ENCODE measurements at places on chromosomes 1 and 21.

GRCh38 chr1:203228670-203229069, 803 bp downstream of the CHIT1 start:
- DNase-seq, result no peak

- no peak for DNase-seq
Measured at GRCh38 chr1:54606096-54606989, 17.0 kb downstream of the FAM151A start.

GRCh38 chr1:213484333-213484732, 433.3 kb downstream of the RPS6KC1 start:
- DNase-seq, result no peak

DNA sequence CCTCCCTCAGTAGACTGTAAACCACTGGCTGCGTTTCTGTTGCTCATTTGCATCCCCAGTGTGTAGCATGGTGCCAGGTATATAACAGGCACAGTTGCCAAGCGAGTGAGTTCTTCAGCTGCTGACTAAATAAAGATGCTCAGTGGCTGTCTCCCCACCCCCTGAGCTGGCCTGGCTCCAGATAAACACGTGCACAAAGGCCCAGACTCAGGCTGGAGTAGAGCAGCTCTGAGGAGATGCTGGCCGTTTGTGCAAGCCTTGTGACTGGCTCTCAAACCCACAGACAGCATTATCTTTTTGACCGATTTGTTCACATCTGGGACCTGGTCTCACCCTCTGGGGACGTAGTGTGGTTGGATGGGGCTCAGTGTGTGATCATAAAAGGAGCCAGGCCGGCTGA, 7.1 kb downstream of the CHRNB2 start:
- DNase-seq, result no peak

DNA sequence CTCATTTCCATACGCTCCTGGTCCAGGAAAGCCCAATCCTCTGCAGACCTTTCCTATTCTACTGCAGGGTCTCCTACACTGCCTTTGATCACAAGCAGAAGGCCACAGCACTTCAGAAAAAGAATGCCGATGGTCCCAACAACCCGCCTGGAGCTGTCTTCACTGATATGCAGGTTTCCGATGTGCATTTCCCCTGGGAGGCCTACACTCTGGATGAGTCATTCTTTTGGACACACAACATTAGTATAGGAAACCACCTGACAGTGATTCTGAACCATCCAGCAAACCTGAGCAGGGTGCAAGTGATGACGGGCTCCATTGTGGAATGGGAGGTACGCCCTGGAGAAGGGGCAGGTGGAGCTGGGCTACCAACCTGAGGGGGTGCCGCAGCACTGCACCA, 15.0 kb downstream of the PCAT6 start:
- no peak for DNase-seq

DNA sequence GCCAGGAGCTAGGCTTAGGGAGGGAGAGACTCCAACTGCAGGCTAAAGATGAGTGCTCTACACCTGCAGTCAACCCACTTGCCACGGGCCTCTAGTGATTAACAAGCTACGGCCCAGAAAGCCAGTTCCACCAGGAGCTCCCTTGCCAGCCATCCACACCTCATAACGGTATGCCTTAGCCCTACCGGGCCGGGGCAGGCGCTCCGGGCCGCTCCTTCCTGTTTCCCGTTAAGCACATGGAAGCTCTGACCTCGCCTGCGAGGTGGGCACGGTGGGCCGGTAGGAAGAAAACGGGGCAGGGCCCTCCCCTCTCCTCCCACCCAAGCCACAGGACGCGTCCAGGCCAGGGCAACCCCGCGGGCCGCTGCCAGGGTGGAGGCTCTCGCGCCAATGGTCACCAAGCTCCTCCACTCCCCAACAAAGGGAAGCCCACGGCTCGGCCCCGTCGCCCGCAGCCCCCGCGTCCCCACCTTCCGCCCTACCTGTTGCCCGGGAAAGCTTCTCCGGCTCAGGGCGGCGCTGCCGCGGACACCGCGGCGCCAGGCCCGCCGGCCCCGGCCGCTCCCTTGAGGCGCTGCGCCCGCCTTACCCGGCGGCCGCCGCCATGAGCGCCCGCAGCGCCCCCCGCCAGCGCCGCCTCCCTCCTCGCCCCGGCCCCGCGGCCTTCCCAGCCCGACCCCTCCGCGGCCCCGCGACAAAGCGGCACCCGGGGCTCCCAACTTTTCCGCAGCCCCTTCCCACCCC, 627 bp downstream of the CERS2 start:
- DNase-seq, result peak; percentile 63

DNA sequence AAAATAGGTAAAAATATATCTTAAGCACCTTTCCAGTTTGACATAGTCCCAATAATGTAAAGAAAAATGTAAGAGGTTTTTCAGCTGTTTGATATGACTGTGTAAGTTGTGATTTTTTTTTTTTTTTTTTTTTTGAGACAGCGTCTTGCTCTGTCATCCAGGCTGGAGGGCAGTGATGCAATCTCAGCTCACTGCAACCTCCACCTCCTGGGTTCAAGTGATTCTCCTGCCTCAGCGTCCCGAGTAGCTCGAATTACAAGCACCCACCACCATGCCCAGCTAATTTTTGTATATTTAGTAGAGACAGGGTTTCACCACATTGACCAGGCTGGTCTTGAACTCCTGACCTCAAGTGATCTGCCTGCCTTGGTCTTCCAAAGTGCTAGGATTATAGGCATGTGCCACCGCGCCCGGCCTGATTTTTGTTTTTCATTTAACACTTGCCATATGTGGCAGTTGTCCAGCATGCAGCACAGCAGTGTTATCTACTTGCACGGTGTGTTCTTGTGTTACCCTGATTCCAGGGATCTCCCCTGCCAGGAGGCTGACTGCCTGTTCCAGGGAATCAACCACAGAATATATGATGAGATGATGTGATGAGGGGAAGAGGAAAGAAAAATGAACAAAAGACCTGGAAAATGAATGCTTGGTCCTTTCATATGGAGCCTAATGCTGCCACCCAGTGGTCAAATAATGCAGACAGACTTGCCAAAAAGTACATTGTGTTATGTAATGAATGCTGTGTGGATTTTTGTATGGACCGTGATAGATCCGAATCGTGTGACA, 79.0 kb downstream of the RAVER2 start:
- DNase-seq, result peak; percentile 87

GRCh38 chr1:23799570-23800399, 769 bp downstream of the GALE start:
- peak; percentile 39 for DNase-seq

- DNase-seq, result no peak
Measured at GRCh38 chr1:189524501-189524900, 953.2 kb downstream of the BRINP3 start.

- no peak for DNase-seq
Measured at GRCh38 chr1:18886003-18886335, 16.4 kb downstream of the ALDH4A1 start.

DNA sequence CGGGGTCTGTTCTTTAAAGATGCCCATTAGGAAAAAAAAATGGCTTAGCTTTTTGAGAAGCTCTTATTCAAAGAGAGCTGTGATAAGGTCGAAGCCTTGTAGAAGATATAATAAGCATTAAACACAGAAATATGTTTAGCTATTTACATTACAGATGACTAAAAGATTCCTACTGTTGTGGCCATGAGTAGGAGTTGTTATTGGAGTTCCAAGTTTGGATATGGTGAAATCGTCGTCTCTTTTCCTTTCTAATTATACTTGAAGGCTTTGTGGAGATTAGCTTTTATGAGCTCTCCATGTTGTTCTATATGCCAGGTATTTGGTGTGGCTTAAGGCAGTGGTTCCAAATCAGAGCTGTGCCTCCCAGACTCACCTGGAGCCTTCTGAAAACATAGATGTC, 79.9 kb upstream of the LAMC2 start:
- no peak for DNase-seq

DNA sequence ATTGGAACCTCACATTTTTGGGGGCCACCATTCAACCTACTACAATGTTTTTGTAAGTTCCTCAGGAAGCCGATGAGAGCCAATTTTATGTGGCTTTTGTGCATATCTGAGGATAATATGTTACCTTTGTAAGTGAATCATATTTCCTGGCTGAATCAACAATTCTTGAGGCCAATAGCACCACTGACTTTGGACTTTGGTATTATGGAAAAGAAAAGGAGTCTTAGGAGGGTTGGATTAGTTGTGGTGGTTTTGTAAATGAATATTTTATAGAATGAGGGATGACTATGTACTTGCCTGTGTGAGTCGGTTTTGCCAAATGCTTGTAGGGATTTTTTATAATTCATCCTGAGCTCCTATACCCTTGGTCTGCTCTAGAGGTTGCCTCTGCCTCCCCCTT, 181.5 kb upstream of the HMGB4 start:
- no peak for DNase-seq

- DNase-seq, result peak; percentile 98
Measured at GRCh38 chr1:33180226-33180910, 1.5 kb downstream of the TRIM62 start.

GRCh38 chr1:215005078-215005477, 77.5 kb upstream of the KCNK2 start:
- DNase-seq, result no peak

GRCh38 chr1:245987219-245987545, 519.9 kb downstream of the SMYD3 start:
- no peak for DNase-seq

GRCh38 chr1:219726480-219727272, 113.8 kb upstream of the ZC3H11B start:
- no peak for DNase-seq

DNA sequence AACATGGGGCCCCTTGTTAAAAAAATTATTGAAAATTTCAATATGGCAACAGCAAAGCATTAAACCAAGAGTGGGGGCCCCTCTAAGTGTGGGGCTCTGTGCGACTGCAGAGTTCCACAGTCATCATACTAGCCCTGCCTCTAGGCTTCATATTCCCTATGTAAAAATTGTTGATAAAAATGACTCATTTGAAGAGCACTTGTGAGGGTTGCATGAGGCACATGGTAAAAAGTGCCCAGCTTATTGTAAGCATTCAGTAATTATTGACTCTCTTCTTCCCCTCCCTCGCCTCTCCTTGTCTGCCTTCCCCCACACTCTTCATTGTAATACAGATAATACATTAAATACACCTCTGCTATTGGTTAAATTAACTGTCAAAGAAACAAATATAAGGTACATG, 86.7 kb upstream of the PTBP2 start:
- DNase-seq, result no peak

GRCh38 chr1:217891966-217892365, 260.8 kb downstream of the SPATA17 start:
- no peak for DNase-seq

- DNase-seq, result no peak
Measured at GRCh38 chr1:218828125-218828650, 345.5 kb upstream of the LYPLAL1 start.

DNA sequence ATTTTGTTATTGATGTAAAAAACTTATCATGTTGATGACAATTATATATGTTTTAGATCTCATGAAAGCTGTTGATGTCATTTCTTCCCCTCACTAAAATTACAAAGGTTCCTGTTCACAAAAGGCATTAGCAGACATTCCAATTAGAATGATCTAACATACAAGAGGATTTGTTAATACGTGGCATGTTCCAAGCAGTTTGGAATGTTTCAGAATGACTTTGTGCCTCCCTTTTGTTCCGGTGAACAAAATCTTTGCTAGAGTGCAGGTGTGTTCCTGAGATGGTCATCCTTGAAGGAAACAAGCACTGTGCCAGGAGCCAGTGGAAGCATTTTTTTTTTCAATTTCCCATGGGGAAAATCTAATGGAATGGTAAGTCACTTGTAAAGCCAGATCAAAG, 108.0 kb upstream of the KCTD3 start:
- DNase-seq, result no peak

GRCh38 chr21:44571844-44572782, 1.4 kb upstream of the KRTAP10-4 start:
- no peak for DNase-seq

DNA sequence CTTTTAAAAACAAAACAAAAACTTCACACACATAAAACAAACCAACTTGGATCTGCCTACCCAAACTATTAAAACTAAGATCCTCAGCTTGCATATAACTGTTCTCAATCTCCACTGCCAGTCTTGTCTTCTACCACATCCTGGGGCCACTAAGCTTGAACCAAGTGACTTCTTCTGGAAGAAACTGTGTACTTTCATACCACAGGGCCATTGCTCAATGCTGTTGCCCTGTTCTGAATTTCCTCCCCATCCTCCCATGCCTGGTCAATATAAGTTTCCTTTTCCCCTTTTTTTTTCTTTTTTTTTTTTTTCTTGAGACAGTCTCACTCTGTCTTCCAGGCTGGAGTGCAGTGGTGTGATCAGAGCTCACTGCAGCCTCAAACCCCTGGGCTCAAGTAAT, 109.9 kb downstream of the KIAA0319L start:
- DNase-seq, result no peak

DNA sequence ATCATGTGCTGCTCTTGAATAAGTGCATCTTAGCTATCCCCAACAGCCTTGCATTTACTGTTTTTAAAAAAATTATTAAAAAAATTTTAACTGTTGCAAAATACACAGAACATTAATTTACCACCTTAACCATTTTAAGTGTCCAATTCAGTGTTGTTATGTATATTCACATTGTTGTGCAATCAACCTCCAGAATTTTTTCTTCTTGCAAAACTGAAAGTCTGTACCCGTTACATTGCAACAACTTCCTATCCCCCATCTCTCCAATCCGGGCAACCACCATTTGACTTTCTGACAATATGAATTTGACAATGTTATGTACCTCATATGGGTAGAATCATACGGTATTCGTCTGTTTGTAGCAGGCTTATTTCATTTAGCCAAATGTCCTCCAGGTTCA, 83.1 kb downstream of the FMN2 start:
- DNase-seq, result no peak

GRCh38 chr1:206674745-206675175, 9.9 kb upstream of the MAPKAPK2 start:
- DNase-seq, result peak; percentile 50

DNA sequence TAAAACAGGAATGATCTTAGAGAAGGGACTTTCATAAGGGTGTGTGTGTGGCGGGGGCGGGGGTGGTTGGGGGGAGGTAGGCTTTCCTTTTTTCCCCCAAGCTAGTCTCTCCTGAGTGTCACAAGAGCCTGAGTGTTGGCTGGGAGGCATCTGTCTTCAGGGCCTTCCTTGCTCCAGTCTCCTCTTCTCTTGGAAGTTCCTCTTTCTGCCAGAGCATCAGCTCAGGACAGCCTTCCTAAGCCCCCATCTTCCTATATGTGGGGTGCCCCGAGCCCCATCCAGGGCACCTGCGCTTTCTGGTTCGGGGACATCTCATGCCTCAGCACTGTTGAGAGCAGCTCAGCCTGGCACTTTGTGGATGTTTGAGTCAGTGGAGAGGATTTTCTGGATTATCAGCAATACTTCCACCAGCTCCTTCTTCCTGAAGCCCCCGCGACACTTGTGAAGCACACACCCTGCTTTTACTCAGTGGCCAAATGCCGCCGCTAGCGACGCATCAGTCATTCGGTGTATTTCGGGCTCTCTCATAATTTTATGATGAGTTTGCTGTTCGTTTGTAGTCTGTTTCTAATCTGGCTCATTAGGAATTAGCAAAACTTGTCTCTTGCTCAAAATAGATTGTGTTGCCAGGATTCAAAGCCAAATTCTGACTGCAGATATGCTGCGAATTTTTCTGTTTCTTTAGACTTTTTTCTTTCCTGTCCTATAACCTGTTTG, 61.7 kb downstream of the GALNT2 start:
- peak; percentile 25 for DNase-seq

Measured in NCI-H82 (cell line).